ENCODE measurements at places on chromosomes 6 and 20. TPM values are rescaled to one million over a fixed set of nuclear protein-coding genes. Genes with fewer than 3 reads are reported as not detected.

DNA sequence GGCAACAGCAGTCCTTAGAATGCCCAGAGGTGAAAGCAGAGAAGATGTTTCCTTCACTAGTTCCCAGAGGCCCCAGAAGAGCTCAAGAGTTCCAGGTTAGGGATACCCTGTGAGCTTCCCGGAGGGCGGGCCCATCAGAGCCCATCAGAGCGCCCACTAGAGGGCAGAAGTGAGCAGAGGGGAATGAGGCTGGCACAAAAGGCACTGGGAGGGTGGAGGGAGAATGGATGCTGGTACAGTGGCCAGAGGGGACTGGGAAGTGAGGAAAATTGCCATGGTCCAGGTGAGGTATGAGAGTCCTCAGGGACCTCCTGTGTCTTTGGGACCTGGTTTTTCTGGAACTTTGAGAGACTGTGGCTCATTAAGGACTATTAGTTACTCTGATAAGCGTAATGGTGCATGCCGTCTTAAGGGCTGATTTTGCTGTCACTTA, 57.3 kb downstream of the LINC00237 start:
- DNase-seq = peak; percentile 40

GRCh38 chr6:158516098-158516497, 43.8 kb upstream of the TMEM181 start:
- no peak for DNase-seq

ADGRG6 gene
- 3.7 TPM for total RNA-seq

ERVFRD-1 gene
- 1.5 TPM for total RNA-seq

GRCh38 chr20:43514648-43514999, 7.1 kb downstream of the L3MBTL1 start:
- peak; percentile 42 for DNase-seq

TMEM244 gene
- not detected for total RNA-seq

NDUFAF5 gene
- total RNA-seq = 7.0 TPM

DNA sequence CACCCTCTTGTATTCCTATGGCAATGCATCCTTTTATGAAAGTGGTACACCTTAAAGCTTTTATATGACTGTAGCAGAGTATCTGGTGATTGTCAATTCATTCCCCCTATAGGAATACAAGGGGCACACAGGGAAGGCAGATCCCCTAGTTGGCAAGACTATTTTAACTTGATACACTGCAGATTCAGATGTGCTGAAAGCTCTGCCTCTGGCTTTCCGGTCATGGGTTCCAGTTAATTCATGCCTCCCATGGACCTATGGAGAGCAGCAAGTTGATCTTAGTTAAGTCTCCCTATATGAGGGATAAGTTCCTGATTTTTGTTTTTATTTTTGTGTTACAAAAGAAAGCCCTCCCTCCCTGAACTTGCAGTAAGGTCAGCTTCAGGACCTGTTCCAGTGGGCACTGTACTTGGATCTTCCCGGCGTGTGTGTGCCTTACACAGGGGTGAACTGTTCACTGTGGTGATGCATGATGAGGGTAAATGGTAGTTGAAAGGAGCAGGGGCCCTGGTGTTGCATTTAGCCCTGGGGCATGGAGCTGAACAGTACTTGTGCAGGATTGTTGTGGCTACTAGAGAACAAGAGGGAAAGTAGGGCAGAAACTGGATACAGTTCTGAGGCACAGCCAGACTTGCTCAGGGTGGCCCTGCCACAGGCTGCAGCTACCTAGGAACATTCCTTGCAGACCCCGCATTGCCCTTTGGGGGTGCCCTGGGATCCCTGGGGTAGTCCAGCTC, 292.1 kb downstream of the ESR1 start:
- DNase-seq = no peak

DNA sequence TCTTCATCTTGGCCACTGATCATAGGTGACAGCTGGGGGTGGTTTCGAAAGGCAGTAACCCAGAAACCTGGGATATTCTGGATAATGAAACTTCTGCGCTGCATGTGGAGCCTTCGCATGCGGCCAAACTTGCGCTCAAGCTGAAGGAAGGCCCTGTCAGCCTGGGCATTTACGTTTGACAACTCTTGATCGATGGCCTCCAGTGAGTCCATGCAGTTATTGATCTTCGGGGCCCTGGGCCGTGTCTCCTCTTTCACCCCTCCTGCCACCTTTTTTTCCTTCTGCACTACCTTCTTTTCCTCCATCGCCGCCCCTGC, 729 bp downstream of the TSPYL4 start:
- DNase-seq = no peak

GRCh38 chr6:37830225-37830624, 10.7 kb downstream of the ZFAND3 start:
- no peak for DNase-seq

GRCh38 chr20:60977901-60978300, 274.2 kb upstream of the CDH4 start:
- DNase-seq = no peak

- no peak for DNase-seq
Observed at GRCh38 chr6:158584236-158584651, 24.4 kb downstream of the TMEM181 start.

All from adrenal gland (tissue), 19 donors.